ENCODE measurements at places on chromosomes 16 and 17.

DNA sequence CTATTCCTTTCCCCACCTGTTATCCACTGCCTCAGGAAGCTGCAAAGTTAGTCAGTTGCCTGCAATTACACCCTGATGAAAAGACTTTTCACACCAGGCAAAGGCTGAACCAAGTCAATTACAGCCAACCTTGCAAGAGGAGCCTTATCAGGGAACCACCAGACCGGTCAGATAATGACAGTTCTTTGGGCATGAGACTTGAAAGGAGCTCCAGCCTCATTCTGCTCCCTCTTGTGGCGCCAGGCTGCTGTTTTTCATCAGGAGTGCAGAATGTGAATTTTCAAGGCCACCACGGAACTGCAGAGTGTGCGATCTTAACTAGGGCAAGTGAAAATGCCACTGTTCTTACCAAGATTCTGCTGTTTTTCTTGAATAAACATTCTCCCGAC lies 22.5 kb downstream of the DNAI2 start:
- DNase-seq = peak; percentile 9

- DNase-seq = no peak
Measured at GRCh38 chr17:75850928-75851692, 4.0 kb downstream of the WBP2 start.

GRCh38 chr16:75248536-75249380 lies 2.7 kb downstream of the BCAR1 start:
- no peak for DNase-seq

DNA sequence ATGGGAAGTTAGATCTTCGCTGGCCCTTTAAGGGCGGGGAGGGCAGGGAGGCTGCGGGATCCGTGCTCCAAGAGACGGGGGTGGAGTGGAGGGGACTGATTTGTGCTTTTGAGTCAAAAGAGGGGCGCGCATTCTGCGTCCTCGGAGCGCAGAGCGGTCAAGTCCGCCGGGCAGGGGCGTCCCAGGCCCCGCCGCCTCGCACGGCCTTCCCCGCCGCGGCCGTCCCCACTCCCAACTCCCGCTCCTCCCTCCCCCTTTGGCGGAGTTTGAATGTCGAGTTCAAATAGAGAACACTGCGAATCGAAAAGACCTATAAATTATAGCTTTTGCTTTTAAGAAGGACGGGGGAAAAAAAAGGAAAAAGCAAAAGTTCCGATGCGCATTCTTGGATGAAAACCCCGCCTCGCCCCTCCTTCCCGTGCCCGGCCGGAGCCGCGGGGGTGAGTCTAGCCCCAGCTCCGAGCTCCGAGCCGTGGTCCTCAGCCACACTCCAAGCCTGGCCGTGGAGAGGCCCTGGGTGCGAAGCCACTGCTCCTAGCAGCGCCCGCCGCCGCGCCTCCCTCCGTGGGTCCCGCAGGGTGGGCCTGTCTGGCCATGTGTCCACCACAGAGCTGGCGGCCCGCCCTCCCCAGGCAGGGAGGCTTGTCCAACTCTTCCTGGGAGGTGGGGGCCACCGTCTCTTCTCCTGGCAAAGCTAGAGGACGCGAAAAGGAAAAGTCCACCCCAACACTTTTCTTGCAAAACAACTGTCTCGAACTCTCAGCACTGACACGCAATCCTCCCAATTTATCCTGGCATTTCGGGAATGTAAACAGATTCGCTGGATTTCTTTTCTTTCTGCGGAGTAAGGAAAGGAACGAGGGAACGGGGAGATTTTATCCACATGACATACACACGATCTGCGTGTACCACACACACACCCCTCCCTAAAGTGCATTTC lies 3.6 kb downstream of the CBX8 start:
- peak; percentile 83 for DNase-seq

DNA sequence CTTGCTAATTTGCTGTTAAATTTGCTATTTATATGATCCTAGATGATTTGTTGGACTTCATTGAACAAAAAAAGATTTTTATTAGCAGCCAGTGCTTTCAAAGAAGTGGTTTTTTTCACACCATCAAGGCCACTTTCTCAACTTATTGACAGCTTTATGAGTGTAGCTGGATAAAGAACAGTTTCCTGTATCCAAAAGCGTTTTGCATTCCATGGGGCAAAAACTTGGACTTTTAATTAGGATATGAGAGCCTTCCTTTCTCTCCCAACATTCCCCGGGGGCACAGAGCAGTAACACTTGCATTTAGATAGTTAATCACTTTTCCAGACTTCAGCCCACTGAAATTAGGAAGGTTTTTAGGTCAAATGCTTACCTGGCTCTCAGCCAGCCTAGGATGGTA lies 177.1 kb upstream of the ELAC2 start:
- no peak for DNase-seq

DNA sequence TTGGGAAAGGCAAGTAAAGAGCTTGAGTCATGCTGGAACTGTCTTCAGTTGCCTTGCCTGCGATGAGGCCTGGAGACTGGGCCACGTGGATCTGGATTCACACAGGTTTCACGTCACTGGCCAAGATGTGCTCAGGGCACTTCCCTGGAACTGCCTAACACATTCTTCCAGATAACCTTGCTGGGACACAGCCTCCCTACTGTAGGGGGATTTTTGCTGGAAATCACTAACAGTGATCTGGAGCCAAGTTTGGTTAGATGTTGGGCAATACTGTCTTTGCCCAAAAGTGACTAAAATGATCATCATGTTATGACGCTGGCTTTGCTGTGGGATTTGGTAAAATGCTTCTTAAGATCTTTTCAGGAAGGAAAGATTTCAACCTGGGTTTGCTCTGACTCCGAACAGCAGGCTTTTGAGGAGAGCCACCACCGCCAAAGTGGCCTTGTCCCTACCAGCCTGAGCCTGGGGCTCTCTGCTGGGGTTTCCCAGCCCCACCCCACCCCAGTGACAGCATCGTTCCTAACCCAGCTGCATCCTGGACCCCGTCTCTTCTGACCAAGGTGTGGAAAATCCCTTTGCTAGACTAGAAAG lies 14.7 kb downstream of the C1QTNF1 start:
- DNase-seq = peak; percentile 96

GRCh38 chr17:82300707-82301270 lies 16.6 kb downstream of the CD7 start:
- DNase-seq = no peak
